ENCODE measurements at places on chromosomes 13 and 19. TPM values are rescaled to one million over a fixed set of nuclear protein-coding genes. Genes with fewer than 3 reads are reported as not detected.
A peak's percentile ranks its signal among the peaks of the same experiment; 100 is the strongest.

Gene SLITRK5
- polyA plus RNA-seq = 0.64 TPM

GRCh38 chr13:41311406-41312175 lies 524 bp downstream of the NAA16 start:
- peak; percentile 55 for DNase-seq

DNA sequence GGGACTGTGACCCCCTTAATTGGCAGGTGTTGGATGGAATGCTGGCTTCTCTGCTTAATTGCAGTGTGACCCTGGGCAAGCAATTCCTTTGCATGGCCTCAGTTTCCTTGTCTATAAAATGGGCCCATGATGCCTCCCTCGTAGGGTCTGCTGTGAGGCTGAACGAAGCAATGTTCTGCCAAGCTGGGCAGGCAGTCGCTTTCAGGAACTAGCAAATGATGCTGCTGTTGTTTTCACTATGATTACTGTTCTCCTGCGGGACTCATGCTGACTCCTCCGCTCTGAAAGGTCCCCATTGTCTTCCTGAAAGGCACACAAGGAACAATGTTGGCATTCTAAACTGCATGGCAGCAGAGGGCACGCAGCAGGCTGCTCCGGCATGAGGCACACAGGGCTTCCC lies 6.8 kb downstream of the BICRA start:
- DNase-seq = no peak

- no peak for DNase-seq
Observed at GRCh38 chr19:10228393-10228792, 2.7 kb downstream of the S1PR2 start.

DNA sequence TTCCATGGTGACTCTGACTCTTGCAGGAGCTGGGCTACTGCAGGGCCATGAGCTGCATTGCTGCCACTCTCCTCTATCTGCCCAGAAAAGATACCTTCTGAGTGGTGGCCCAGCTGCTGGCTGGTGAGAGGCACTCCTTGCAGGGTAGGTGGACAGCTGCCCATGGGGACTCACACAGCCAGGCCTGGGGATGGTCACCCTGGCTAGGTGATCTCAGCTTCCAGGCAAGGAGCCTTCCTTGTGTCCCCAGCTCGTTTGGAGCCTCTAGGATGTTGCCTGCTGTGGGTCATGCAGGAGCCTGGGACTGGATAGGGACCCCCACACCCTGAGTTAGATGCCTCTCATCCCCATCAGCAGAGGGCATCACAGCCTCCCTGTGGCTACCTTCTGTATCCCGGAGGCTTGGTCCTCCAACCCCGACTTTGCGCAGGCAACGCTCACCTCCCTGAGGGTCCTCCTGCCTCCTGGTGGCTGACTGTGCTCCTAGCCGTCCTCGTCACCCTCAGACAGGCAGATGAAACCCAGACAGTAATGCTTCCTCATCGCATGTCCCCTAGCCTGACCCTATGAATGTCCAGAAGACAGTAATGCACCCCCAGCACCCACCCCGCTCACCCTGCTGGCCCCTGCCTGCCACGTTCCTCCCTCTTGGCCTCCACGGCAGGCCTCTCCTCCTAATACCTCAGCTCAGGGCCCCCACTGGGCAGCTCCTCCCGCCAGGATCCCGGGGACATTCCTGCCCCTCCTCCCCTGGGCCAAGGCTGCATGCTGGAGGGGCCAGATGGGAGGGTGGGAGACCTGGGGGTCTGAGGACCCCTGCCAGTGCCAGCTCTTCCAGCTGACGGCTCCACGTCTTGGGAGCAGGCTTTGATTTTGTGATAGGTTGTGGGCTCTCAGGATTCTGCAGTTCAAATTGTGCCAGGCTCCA lies 13.6 kb upstream of the ZNF14 start:
- DNase-seq = no peak

DNA sequence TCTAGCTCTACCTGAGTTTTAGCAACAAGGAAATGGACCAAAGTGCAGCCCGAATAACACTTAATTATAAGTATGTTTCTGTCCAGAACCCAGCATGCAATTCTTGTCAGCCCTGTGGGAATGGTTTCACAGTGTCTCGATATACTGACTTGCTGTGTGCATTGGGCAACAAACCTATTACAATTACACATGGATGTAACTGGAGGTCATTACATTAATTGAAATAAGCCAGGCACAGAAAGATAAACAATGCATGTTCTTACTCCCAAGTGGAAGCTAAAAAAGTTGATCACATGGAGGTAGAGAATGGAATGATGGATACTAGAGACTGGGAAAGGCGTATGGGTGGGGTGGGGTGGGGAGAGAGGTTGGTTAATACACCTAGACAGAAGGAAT lies 5.1 kb upstream of the CYP2S1 start:
- DNase-seq = no peak

DNA sequence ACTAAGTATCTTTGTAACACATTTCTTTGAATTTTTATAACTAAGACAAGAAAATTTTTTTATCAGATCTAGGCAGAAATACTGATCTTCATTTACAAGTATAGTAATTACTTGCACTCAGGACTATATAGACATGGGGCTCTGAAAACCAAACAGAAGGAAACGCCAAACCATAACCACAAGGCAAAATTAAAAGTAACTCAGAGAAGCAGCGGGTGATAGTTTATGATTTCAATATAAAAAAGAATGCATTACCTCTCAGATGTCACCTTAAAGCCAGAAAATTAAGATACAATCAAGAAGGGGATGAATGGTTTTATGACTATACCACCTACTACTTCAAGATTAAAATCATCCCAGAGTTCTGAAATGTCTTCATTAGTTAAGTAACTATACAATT lies 6.7 kb downstream of the SHISA2 start:
- DNase-seq = no peak

DNA sequence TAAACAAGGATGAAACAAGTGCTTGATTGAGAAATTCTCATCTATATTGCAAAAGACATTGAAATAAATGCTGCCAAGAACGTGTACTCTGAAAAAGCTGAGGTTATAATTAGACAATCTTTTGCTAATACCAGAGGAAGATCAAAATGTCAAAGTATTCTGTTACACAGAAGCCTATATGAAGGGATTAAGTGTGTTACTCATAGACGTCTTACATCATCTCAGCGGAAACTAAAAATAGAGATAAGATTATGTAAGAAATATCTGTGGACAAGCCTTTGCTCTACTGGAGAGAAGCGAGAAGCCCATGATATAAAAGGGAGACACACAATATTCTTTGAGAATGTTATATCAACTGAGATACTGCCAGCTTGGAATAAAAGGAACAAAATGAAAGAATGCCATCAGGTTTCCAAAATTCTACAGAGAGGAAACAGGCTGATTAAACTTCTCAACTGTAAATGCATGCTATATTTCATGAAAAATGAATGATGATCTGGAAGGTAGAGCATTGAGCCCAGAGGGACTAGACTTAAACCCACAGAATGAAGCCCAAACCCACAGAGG lies 699.0 kb downstream of the GPC5 start:
- DNase-seq = no peak

- no peak for DNase-seq
Observed at GRCh38 chr19:55258476-55258827, 365 bp downstream of the PPP6R1 start.

DNA sequence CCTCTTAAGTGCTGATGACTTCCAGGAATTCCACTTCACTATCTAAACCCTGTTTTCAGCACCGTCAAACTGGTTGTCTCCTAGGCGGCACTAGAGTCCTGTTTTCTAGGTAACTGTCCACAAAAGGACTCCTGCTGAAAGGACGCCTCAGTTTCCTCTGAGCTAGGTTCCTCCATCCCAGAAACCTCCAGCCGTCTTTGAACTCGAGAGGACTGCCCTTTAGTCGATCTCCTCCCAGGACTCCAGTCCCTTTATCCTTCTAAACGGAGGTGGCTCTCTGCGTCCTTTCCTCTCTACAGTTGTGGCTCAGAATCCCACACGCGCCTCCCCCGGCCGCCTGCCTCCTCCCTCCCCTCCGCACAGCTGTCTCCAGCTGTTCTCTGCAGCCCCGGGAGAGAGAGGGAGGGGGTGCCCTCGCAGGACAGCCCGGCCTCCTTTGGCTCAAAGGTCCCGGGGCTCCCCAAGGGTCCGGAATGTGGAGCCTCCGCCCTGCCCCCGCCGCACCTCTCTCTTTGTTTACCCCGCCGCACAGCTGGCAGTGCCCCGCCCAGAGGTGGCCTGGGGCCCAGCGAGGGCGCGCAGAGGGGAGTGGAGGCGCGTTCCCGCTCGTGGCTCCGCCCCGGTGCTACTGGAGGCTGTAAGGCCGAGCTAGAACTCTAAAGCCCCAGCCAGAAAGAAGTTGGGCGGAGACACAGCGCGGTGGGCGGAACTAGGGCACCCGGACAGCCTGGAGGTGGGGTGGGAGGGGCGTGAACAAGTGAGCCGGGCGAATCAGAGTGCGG lies 2.4 kb downstream of the LTBP4 start:
- DNase-seq = peak; percentile 93

Gene PEPD
- 239 TPM for polyA plus RNA-seq

Gene ADAMTS10
- polyA plus RNA-seq = 2.6 TPM

DNA sequence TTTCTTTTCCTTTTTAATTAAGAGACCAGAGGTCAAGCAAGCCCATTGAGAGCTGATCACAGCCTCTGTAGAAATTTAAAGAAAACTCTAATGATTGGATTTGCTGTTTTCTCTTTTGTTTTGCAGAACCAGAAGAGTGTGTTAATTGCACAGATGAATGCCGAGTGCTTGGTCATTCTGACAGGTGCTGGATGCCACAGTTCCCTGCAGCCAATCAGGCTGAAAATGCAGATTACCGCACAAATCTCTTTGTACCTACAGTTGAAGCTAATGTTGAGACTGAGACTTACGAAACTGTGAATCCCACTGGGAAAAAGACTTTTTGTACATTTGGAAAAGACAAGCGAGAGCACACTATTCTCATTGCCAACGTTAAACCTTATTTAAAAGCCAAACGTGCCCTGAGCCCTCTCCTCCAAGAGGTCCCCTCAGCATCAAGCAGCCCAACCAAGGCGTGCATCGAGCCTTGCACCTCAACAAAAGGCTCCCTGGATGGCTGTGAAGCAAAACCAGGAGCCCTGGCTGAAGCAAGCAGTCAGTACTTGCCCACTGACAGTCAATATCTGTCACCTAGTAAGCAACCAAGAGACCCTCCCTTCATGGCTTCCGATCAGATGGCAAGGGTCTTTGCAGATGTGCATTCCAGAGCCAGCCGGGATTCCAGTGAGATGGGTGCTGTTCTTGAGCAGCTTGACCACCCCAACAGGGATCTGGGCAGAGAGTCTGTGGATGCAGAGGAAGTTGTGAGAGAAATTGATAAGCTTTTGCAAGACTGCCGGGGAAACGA lies 93.1 kb downstream of the PCDH17 start:
- peak; percentile 23 for DNase-seq

Gene ZNF506
- 14.4 TPM for polyA plus RNA-seq

DNA sequence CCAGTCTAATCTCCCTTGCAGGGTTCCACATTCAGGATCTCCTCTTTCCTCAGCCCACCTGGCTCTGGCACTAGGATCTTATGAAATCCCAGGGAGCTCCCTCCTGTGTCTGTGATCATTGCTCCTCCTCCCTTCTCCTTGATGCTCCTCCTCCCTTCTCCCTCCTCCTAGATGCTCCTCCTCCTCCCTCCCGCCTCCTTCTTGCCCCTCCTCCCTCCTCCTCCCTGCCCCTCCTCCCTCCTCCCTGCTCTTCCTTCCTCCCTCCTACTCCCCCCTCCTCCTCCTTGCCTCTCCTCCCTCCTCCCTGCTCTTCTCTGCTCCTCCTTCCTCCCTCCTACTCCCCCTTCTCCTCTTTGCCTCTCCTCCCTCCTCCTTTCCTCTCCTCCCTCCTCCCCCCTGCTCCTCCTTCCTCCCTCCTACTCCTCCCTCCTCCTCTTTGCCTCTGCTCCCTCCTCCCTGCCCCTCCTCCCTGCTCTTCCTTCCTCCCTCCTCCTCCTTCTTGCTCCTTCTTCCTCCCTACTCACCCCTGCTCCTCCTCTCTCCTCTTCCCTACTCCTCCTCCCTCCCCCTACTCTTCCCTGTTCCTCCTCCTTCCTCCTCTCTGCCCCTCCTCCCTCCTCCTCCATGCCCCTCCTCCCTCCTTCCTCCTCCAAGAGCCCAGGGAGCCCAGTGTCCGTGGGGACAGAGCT lies 14.9 kb upstream of the ZBTB7A start:
- no peak for DNase-seq

Gene SBSN
- polyA plus RNA-seq = not detected

Gene ZNF547
- 1.2 TPM for polyA plus RNA-seq

- no peak for DNase-seq
Observed at GRCh38 chr19:18074192-18074591, 12.5 kb downstream of the IL12RB1 start.

GRCh38 chr19:6754136-6754535 lies 13.1 kb downstream of the SH2D3A start:
- DNase-seq = no peak

Gene TEX101
- 1.3 TPM for polyA plus RNA-seq

Gene CATSPERD
- polyA plus RNA-seq = not detected

DNA sequence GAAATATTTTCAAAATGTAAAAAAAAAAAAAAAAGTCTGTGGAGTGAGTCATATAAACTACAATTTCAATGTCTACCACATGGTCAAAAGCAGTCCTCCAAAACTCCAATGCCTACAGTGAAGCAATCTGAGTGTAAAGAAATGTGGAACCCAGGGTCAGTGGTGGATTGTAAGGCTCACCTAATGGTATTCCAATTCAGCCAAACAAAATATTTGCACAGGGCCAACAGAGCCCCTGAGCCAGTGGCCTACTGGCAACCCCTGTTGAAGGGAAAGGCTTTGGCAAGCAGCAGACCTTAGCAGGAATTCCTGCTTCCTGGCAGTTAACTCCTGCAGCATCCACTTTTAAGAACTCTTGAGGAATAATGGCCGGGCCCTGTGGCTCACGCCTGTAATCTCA lies 3.4 kb downstream of the DNMT1 start:
- DNase-seq = no peak

GRCh38 chr13:110186231-110186855 lies 120.6 kb downstream of the COL4A1 start:
- DNase-seq = no peak

DNA sequence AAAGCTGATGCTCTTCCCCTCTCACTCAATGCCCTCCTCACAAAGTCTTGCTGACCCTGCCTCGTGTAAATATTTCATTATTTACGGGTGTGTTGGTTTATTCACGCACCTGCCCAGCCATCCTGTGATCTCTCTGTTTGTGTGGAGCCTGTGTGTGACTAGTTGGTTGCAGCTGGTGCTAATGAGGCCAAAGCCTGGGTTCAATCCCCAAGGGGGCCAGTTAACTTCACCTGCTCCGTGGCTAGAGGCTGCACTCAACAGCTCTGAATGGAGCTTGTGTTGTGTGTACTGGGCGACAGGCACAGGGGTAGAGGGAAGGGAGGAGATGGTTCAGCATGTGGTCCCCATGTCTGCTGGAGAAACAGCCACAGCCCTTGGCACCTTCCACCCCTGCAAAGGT lies 109.5 kb downstream of the DNAJC15 start:
- DNase-seq = no peak

Gene NECTIN2
- 49.8 TPM for polyA plus RNA-seq

DNA sequence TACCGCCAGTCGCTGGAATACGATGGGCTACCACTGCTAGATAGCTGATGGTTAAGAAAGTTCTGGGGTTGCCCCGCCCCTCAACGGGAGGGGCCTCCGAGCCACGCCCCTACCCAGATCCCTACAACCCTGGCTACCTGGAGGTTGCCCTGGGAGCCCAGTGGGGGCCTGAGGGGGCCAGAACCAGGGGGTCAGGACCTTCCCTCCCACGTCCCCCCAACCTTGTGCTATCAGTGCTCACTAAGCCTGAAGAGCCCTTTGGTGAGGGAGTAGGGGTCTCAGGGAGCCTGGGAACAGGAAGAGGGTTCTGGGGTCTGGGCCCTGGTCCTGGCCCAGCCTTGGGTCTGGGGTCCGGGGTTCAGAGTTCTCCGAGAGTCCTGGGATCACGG lies 8.9 kb downstream of the OCEL1 start:
- DNase-seq = peak; percentile 31

- no peak for DNase-seq
Observed at GRCh38 chr19:29499921-29500590, 25.7 kb upstream of the VSTM2B start.

- no peak for DNase-seq
Observed at GRCh38 chr13:52127378-52127777, 1.5 kb downstream of the NEK5 start.

Measured in brain (organoid and tissue), 16 donors.